Posterior vena cava (tissue), 2 donors: ENCODE measurements at places on chromosomes 7 and 10. TPM values are rescaled to one million over a fixed set of nuclear protein-coding genes. Genes with fewer than 3 reads are reported as not detected.

The TEX36 gene
- not detected for total RNA-seq

The HOXA3 gene
- 9.3 TPM for total RNA-seq

DNA sequence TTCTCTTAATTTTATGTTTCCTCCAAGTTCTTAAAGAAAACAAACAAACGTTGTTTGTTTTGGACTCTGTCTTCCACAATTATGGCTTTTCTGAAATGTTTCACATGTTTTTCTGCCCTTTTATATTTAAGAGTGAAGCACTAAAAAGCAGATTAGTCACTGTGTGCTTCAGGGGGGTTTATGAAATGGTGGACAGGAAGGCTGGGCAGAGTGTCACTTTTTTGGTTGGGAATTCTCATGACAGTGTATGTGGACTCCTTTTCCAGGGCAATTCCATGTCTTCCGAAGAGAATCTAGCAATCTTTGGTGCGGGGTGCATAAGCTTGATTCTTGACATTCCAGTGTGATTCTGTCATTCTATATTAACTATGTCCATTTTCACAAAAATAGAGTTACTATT lies 669.4 kb downstream of the PARD3 start:
- DNase-seq = no peak

GRCh38 chr7:61576-62360 lies 130.6 kb upstream of the FAM20C start:
- peak; percentile 26 for DNase-seq

DNA sequence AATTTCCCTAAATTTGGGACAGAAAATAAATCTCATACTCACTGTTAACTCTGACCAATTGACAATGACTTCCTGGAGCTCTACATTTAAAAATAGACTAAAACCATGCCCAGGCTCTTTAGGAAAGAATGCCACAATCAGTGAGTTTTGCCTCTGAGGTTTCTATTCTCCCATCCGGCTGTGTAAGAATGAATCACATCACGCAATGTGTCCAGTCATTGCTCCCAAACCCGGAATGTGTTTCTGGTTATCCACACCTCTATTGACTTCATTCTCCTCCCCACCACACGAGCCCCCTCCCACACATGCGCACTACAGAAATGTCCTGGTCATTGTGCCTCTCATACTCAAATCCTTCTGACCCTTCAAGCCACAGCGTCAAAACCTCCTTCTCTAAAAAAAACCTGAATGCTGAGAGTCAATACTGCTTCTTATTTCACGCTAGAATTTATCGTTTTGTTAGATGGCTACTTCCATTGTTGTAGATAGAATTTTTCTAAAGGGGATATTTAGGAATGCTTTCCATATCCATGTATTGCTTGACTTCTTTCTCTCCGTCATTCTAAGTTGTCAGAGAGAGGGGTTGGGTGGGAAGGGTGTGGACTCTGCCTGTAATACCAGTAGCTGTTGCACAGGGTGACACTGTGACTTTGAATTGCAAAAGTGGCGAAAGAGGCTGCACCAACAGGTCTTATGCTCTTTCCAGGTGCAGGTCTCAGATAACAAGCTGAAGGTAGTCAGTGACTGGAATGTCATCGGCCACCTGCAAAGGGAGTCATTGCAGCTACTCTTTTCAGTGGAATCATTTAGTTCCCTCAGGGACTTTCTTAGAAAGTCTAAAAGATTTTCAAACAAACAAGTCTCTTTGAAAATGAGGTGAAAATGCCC lies 356.6 kb downstream of the PAXIP1 start:
- no peak for DNase-seq

DNA sequence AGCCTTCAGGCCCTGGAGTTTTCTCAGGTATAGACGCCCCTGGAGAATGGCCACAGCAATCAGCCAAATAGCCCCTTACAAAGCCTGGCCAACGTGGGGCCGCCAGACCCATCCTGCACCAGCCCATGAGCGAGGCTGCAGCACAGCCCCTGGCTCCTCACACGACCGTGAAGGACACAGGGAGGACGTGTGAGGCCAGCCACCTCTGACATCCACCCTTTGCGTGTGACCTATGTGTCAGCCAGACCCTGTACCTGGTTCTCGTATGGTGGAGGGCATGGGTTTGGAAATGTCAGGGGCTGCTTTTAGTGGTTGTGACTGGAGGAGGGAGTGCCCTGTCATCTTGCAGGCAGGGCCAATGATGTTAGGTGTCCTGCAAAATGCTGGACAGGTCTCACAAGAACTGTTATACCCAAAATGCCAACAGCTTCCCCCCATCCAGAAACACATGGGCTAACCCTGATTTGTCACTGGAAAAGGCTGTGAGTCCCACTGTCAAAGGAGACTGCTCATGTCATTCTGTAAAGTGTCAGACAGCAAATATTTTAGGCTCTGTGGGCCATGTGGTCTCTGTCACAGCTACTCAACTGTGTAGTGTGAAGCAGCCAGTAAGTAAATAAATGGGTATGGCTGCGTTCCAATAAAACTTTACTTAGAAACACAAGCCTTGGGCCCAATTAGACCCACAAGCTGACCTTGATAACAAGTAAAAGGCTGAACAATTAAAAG lies 30.0 kb downstream of the NOD1 start:
- DNase-seq = no peak

GRCh38 chr10:51862149-51862548 lies 162.8 kb upstream of the CSTF2T start:
- DNase-seq = peak; percentile 30
